ENCODE measurements at places on chromosomes 1 and 21.

DNA sequence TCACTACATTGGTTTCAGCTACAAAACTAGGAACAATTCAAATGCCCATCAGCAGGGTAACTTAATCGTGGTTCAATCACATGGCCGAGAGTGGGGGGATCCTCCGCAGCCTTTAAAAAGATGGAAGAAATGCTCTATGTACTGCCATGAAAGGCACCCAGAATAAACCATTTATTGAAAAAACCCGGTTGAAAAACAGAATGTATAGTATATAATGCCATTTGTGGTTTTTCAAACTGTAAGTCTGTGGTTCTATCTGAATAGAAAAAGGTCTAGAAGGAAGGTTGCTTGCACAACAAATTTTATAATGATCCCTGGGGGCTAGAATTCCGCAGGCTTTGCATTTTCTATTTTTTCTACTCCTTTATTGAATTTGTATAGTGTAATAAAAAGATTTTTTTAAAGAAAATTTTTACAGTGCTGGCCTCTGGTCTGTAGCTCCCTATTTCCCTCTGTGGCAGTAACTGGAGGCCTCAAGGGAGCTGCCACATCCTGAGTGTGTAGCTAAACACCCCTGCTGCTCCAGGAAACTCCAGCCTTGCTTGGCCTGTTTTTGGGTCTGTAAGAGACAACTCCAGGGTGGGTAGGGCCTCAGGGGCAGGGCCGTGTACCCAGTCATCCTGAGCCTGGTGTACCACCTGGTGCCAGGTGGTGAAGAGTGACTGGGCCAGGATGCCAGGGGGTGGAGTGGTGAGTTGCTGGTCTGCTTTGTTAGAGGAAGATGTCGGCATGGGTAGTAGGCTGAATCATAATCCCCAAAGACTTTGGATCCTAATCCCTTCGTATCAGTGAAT lies 51.5 kb upstream of the EPS8L3 start:
- DNase-seq, result peak; percentile 71

GRCh38 chr21:33854604-33855003 lies 61.0 kb downstream of the ATP5PO start:
- peak; percentile 58 for DNase-seq

- DNase-seq, result no peak
Measured at GRCh38 chr1:89953929-89954328, 41.0 kb upstream of the ZNF326 start.

DNA sequence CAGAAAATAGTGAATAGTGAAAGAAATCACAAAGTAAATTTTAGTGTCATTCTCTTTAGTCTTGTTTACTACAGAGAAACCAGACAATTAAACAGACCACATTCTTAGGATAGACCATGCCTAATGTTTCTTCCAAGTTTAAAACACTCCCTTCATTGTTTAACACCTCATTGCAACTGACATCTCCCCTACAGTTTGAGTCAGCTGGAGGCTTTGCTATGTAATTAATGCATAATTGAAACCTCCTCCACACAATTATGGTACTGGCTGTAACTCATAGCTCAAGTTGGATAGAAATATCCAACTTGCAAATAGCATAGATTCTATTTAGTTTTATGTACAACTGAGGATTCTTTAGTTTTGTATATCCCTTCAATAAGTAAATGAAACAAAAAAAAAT lies 35.2 kb upstream of the B3GALT2 start:
- peak; percentile 75 for DNase-seq

DNA sequence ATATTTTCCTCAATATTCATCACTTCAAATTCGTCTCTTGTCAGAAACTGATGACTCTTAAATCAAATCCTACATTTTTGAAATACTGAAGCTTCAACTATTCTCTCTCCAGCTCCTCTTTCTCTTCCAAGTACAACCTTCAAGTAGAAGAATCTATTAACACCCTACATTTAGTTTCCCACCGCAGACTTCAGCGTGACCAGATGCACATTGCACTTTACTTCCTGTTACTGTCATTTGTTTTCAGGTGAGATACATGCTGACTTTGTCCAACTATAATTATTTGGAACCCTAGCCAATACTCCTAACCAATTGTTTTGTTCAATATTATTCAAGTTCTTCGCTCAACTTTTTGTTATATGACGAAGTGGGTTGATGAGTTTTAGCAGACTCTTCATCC lies 116.0 kb downstream of the MRPL39 start:
- DNase-seq, result no peak

DNA sequence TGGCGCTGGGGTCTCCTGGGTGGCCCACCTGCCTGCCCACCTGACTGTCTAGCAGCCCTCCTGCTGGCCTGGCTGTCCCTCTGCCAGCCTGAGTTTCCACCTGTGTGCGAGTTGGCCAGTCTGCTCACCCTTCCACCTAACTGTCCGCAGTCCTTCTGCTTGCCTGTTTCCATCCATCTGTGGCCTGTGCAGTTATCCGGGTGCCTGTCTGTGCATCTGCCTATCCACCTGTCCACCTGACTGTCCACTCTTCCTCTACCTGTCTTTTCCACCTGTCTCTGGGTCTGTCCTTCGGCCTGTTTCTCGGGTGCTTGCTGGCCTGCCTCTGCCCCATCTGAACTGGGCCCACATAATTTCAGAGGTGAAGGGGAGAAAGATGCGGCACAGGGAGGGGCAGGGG lies 1.9 kb downstream of the KCNQ4 start:
- DNase-seq, result no peak

GRCh38 chr21:31897311-31897710 lies 24.5 kb downstream of the HUNK start:
- DNase-seq, result no peak

DNA sequence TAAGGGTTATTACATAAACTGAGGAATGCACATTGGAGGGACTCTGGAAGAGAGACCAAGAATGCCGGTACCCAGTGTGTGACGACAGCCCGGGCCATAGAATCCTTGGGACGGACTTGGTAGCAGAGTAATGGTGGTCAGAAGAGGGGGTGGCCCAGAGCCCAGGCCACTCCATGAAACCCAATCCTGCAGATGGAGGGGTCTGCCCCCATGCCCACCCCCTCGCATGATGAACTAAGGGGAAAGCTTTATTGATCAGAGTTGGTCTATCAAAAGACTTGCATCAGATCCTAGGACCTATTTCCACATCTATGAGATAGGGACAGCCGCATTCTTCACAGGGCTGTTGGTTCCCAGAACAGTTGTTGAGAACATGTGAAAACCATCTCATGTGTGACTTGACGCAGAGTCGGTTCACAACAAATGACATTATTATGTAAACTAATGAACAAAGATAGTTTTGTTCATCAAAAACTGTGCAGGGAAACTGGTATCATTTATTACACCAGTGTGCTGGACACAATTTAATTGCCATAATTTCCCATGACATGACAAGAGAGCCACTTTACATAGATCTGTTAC lies 21.5 kb upstream of the SDC3 start:
- DNase-seq, result peak; percentile 65

GRCh38 chr1:66245691-66246090 lies 288.3 kb upstream of the SGIP1 start:
- no peak for DNase-seq
